ENCODE measurements at places on chromosomes 2 and 18.

DNA sequence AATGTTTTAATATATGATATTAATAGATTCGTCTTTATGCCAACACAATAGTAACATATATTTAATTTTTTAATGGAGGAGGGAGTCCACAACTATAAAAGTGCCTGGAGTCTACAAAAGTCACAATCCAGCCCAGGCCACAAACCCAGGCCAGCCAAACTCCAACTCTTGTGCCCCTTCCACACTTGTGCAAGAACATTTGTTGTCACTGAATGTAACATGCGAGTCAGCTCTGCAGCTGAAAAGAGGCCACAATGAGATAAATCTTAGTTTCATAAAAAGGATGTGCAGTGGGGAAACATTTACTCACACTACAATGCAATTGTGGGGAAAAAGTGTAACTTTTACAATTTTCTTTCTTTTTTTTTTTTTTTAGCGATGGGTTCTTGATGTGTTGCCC is 110.8 kb downstream of the MCFD2 start:
- DNase-seq = no peak

DNA sequence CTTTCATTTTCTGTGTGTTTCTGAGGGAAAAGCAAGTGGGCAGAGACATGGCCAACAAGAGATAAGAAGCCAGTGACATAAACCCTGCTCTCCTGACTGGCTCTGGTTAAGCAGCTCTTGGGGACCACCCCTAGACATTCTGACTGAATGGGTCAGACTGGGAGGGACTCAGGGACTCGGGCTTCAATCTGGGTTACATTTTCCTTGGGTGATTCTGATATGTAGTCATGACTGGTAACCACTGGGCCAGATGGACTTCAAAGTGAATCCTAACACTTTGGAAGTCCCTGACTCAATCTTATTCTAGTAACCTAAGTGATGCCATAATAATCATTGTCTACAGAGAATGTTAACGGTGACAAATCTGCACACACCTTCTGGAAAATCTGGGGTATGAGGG is 397.8 kb downstream of the NBAS start:
- no peak for DNase-seq

- peak; percentile 23 for DNase-seq
These were observed 34.5 kb downstream of the ARL4C start for GRCh38 chr2:234462218-234462992.

DNA sequence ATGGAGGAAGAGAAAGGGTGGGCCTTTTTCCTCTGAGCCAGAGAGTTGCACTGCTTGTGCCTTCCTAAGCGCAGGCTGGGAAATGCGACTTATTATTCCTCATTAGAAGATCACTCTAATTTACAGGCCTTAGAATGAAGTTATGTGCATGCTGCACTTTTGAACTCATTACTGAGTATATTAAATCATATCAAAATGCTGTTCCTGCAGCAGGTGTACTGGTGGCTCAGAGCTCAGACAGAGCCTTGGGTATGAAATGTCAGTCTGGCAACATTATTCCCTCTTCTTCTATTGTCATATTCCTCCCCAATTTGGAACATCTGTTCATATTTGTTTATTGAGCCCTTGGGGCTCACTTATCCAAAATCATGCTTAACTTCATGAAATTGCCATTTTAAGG is 85.5 kb downstream of the ADCYAP1 start:
- no peak for DNase-seq

DNA sequence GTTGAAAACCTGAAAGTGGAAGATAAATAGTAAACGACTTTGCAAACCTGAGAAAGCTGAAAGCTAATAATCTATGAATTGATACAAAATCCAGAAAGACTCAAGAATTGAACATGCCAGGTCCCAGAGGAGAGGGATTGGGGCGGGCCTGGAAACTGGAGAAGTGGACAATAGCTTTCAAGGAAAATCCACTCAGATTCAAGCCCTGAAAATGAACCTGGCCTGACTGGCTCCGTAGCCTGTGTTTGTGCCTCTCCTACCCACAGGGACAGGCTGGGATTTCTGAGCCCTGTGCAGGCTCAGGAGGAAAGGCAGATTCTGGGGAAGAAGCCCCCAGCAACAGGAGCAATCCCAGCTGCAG is 274.8 kb upstream of the HS6ST1 start:
- DNase-seq = no peak

DNA sequence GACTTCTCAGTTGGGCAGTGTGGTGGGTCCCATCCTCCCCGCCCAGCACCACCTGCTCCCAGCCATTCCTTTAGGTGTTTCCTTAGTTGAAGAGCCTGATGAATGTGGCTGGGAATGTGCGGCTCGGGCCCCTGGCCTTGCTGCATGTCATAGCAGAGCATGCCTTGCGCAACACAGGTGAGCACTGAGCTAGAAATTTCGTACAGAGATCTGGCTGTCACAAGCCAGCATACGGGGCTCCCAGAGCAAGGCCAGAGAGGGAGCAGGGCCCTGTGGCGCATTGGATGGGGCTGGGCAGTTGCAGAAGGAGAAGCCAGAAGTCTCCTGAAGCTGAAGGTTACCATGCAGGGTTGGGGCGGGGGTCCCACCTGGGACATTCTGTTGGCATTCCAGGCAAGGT is 129.7 kb downstream of the WDSUB1 start:
- DNase-seq = no peak

DNA sequence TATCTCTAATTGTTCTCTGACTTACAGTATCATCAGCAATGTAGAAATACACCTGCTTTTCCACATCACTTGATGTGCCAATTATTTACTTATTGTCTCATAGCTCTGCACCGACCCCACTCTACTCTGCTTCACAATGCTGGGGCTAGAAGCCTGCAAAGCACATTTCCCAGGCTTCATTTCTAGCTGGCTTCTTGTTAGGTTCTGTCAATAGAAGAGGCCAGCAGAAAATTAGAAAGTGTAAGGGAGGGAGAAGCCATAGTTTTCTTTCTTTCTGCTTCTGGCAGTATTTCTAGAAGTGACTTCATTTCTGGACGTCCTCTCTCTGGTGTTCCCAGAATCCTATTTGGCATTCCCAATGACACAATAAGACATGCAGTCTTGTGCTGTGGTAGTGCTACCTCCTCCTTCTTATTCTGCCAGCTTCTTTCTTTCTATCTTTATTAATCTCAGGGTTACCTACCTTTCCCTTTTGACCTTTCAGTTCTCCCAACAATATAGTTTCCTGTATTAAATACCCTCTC is 12.5 kb upstream of the TANC1 start:
- no peak for DNase-seq

DNA sequence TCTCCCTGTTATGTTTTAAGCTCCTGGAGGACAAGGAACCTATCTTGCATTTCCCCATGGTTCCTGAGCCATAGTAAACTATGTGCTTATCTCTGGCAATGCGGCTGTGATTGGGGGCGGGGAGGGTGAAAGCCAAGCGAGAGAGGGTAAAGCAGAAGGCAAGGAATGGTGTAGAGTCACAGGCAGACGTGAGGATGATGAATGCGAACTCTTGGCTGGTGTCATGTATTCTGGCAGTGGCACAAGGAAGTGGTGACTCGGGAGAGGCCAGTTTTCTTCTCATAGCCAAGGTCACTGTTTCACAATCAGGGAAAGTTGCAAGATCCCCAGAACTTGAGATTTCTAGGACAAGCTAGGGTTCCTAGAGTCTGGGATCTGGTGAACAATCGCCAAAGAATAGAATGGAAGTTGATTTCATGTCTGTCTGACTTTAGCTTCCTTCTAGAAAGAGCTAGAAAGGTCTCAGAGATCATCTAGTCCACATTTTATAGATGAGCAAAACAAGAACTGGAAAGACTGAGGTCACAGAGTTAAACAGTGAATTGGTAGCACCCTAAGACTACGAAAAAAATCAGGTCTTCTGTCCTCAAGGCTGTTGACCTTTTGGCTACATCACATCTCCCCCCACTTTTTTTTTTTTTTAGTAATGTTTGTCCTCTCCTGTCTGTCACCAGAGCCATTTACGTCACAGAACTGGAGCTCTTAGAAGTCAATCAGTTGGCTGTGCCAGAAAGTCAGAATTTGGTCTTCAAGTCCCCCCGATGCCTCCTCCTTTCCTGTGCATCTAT is 137.0 kb downstream of the BCL11A start:
- no peak for DNase-seq

GRCh38 chr2:189522435-189523151 is 58.0 kb downstream of the SLC40A1 start:
- DNase-seq = no peak

GRCh38 chr2:102841107-102841840 is 79.4 kb downstream of the TMEM182 start:
- peak; percentile 46 for DNase-seq

DNA sequence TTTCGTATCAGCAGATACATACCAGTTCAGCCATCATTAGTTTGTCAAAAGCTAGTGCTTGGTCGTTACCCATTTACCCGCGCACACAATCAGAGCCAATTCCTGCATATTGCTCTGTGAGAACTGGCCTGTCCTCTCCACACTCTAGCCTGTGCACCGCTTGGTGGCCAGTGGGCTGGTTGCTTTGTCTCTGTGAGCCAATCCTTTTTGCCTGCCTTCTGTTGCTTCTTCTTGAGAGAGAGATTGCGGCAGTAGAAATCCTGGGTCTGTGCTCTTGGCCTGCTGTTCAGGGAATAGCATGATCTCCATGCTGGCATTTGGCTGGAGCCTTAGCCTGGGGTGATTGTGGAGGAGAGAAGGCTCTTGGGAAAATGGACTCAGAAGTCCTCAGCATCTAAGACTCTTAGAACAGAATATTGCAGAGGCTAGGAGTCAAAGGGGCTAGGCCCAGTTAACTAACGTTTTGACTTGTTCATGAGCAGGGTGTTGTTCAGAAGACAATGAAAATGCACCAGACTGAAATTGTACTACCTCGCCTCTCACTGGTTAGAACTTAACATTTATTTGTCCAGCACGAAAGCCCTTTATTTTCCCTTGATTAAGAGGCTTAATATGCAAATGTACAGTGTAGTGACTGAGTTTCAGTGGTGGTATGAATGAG is 37.1 kb downstream of the MAP4K4 start:
- no peak for DNase-seq

DNA sequence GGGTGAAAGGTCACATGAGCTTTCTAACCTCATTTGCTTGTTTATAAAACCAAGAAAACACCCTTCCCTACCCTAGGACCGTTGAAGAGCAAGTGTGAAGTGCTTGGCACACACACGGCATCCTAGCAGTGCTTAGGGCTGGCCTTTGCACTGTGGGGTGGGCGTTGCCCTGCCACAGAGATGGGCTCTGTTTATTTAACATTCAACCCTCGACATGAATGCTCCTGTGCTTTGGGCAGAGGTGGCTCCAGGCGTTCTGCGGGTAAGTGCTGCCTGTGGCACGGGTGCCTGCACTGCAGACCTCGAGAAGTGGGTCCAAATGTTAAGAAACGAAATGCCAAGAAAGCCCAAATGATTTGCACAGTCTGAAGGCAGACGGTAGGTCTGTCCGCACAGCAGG is 170.1 kb downstream of the FHOD3 start:
- no peak for DNase-seq

DNA sequence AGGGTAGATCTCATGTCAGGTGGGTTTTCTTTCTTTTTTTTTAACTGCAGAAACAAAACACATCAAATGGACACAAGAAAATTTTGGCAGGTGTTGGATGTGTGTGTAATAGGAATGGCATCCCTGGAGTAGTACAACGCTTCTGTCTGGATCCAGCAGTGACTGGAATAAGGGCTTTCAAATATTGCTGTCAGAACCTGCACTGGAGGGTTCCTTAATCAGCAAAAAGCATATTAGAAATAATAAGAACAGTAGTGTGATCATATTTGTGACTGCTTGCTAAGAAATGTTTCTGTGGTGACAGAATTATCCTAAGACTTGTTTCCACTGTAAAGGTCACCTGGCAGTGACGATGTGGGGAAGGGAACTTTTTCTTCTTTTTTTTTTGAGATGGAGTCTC is 30.8 kb downstream of the CREG2 start:
- no peak for DNase-seq

- DNase-seq = no peak
These were observed 102.1 kb downstream of the MEIS1 start for GRCh38 chr2:66536997-66537396.

DNA sequence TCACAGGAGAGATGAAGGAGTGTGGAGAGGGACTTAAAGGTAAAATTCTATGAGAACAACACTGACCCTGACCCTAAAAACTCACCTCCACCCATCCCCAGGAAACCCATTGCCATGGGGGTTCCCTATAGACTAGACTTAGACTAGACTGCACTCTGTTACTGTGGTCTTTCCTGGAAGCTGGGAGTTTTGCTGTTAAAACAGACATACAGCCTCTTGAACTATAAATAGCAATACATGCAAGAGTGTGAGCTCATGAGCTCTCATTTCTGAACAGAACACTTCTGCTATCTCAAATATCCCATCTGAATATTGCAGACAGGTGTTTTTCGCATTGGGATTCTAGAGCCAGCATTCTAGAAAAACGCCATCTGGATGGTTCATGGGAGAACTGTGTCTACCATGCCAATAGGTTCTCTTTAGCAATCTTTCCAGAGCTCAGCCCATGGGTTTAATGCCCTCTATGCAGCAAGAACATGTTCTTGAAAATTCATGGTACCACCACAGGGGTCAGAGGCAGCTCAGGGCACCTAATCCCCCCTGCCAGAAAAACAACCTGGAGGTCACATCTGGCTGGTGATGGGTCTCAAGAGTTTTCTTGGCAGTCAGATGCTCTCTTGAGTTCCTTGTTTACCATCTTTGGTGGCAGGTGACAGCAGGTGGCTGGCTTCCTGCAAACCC is 51.9 kb downstream of the SLC14A2 start:
- DNase-seq = no peak

DNA sequence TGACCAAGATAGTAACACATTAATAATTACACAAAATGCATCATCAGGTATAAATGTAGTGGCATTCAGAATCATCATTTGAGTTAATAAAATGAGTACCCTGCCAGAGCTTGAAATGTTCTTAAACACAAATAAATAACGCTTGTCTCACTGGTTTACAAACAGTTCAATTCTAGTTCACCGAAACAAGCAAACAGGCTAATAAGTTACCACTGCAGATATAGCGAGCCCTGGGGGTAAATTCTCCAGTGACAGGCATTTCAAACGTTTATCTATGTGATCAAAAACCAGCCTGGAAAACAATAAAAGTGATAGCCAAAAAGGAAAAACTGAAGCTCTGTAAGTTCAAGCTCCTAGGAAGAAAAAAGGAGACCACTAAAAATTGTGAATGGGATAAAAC is 152.6 kb downstream of the THADA start:
- no peak for DNase-seq

GRCh38 chr18:58654896-58655614 is 16.2 kb upstream of the MALT1 start:
- no peak for DNase-seq

- DNase-seq = peak; percentile 35
These were observed 17.0 kb upstream of the MAP3K20 start for GRCh38 chr2:173058673-173059072.

DNA sequence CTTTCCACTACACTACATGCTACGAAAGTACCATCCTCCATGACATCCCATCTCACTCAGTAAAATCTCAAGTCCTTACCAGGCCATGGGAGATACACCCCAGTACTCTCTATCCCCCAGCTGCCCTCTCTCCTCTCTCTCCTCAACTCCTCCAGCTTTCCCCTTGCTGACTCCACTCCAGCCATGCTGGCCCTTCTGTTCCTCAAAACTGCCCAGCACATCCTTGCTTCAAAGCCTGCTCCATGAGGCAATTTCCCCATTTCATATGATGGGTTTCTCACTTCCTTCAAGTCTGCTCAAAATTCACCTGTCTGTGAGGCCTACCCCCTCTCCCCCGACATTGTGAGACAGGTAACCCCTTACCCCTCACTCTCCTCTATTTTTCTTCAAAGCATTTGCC is 8.6 kb downstream of the CHN1 start:
- DNase-seq = no peak

- DNase-seq = no peak
These were observed 99.6 kb upstream of the MBOAT2 start for GRCh38 chr2:9102861-9103662.

- no peak for DNase-seq
These were observed 8.8 kb upstream of the PRLH start for GRCh38 chr2:237557633-237558015.

GRCh38 chr2:71190656-71191569 is 36.0 kb downstream of the PAIP2B start:
- no peak for DNase-seq

All from HuH-7 (cell line).